ENCODE measurements at places on chromosomes 2 and 18. TPM values are rescaled to one million over a fixed set of nuclear protein-coding genes. Genes with fewer than 3 reads are reported as not detected.

The CFC1 gene
- not detected for total RNA-seq

The TANK gene
- total RNA-seq, result 41.9 TPM

The VIL1 gene
- not detected for total RNA-seq

The HOXD13 gene
- total RNA-seq, result not detected

The C2orf66 gene
- not detected for total RNA-seq

The DNER gene
- total RNA-seq, result under 0.01 TPM

- no peak for DNase-seq
These were observed 56.9 kb downstream of the LPIN2 start for GRCh38 chr18:2956056-2956455.

DNA sequence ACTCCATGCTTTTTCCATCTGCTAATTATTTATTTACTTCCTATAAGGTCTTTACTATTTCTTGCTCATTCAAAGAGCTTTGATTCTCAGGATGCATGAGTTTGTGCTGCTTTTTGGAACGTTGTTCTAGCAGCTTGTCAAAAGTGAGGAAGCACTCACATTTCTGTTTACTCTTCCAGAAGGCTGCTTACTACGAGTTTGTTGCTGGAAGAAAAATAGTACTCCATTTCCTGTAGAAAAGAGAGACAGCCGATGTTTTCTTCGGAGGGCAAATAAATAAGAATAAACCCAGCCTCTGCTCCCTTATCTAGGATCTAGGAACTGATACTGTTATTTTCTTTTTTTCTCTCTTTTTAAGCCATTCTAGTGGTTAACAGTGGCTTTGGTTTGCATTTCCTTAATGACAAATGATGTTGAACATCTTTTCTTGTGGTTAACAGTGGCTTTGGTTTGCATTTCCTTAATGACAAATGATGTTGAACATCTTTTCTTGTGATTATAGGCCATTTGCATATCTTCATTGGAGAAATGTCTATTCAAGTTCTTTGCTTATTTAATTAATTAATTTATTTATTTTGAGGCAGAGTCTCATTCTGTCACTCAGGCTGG, 20.5 kb downstream of the CYP27A1 start:
- no peak for DNase-seq

DNA sequence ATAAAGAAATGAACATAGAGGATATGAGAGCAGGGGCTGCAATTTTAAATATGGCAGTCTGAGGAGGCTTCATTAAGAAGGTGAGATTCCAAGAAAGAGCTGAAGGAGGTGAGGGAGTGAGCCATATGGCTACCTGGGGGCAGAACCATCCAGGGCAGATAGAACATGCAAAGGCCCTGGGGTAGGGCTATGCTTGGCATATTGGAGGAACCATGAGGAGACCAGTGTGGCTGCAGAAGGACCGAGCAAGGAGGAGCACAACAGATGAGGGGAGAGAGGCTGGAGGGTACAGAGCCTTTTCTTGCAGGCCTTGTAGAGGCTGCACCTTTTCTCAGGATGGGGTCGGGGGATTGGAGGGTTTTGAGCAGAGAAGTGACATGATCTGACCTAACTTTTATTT, 69.5 kb upstream of the GATA6 start:
- no peak for DNase-seq

- no peak for DNase-seq
These were observed 52.7 kb upstream of the MAPK4 start for GRCh38 chr18:50507120-50507590.

GRCh38 chr2:152407204-152407721, 72.3 kb downstream of the FMNL2 start:
- peak; percentile 54 for DNase-seq

GRCh38 chr2:103986001-103986400, 867.9 kb upstream of the POU3F3 start:
- no peak for DNase-seq

- peak; percentile 82 for DNase-seq
These were observed 414.3 kb upstream of the HS6ST1 start for GRCh38 chr2:128732976-128733431.

DNA sequence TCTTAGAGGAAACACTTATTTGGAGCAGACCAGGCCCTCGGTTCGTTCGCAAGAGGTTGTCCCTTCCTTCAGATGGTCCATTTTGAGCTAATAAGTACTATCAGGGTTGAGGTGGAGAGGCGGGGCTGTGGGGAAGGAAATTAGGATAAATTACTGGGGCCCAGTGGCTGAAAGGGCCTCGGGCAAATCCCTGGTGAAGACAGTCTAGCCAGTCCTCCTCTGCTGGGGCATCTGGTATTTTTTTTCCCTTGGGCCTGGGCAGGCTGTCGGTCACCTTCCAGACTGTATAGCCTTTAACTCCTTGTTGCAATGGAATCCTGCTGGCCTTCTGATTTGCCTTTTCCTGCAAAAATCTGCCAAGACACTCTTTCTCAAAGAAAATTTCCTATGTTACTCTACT, 1.7 kb upstream of the MYO3B start:
- no peak for DNase-seq

DNA sequence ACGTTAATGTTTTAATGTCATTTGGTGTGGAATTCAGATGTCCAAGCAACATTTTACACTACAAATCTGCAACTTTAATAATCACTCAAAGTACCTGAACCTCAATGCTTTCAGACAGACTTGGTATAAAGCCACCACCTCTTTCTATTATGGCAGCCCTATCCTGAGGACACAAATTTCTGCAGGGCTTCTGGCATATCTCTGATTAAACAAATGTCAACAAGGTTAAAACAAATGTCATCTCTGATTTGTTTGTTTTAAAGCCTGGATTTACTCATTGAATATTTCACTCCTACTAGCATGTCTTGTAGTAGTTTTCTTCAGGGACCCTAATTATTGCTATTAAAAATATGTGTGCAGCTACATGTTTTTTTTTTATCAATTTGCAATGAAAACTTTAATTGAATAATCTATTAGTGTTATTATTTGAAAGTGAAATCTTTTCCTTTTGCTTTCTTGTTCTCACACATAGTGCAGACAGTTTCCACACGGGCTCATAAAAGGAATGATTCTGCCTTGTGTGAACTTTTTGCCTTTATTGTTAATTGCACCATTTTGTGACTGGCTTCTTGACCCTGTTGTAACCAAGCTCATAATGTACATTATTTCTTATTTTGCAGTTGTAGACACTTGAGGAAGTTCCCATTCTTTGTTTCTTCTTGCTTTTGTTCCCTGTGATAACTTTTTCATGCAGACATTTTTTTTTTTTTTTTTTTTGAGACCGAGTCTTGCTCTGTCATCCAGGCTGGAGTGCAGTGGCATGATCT, 30.1 kb downstream of the IL37 start:
- no peak for DNase-seq

DNA sequence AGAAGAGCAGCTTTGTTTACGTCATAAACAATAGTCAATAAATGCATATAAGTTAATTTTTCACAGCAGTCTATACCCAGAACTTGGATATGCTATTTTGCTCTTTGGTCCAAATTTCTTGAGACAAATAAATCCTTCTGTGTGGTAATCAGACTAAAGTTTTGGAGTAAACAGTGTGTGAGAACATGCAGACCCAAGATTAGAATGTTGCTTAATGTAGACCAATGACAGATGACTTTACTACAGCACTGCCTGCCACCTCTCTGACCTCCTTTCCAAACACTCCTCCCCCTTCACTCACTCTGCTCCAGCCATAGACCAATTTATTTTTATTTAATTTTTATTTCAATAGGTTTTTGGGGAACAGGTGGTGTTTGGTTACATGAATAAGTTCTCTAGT, 115.3 kb upstream of the TANK start:
- peak; percentile 25 for DNase-seq

DNA sequence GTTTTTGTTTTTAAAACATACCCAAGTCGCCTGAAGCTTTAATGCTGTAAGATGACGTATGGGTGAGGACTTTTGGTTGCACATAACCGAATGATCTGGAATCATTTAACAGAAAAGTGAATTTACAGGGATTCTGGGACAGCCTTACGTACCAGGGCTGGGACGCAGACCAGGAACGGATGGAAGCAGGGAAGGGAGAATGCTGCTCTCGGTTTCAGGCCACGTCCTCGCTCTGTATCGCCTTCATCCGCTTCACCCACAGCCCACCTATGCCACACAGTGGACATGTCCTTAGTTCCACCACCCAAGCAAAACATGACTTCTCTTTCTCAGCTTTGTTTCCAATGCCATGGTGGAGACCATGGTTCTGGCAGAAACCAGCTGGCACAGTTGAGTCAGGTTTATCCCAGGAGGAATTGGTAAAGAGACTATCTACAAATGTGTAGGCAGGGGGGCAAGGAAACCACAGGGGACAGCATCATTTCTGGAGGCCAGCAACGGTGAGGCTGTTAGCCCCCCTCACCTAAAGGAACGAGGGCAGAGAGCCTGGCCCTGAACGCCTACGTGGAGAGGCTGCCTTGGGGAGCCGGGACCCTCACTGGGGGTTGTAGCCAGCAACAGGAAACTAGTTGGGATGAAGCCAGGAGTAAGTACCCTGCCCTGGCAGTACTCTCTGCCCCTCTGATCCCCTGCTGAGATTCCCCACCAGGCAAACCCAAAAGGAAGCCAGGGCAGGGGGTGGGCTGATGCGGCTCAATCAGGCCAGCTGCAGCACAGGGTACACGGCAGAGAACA, 132.5 kb downstream of the NDUFA10 start:
- no peak for DNase-seq

DNA sequence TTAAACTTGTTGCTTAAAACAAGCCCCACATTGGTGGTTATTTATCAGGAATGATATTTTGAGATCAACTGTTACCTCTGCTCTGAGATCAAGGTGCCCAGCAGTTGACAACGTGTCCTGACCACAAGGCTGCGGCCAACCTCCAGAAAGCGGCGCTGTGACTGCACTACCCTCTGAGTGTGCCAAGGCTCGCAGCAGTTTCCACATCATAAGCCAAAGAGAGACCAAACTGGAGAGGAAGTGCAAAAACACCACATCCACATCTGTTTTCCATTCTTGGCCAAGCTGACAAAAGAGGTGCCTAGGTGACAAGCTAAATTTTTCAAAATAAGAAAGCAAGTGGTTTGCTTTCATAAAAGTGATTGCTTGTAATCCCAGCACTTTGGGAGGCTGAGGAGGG, 410.8 kb upstream of the POU3F3 start:
- DNase-seq, result no peak

DNA sequence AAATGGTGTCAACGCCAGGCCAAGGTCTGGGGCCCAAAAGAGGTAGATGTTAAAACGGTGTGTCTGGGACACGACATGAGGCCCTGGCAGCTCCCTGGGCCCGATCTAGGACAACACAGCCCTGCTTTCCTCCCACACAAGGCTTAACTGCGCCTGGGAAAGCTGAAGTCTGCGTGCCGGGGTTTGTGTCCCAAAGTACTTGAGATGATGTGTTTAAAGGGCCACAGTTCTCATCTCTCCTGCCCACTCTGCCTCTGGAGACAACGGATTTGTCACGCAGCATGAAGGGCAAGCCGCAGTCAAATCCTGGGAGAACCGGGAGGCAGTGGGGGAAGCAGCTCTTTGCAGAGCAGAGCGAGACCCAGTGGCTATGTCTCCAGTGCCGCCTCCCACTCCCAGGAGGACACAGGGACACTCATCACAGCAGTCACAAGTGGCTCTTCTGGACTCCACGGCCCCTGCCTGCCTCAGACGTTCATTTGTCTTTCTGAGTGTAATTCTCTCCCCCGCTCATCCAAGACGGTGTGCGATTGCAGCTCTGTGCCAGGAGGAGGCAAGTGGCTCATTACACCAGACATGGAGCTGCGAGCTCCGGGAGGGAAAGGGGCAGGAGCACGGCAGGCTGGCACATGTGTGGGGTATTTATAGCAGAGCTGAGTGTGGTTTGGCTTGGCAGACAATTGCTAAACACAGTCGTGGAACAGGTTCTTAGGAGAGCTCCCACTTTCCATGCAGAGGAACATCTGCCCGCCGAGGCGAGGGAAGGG, 57.7 kb upstream of the SEMA4C start:
- DNase-seq, result no peak

DNA sequence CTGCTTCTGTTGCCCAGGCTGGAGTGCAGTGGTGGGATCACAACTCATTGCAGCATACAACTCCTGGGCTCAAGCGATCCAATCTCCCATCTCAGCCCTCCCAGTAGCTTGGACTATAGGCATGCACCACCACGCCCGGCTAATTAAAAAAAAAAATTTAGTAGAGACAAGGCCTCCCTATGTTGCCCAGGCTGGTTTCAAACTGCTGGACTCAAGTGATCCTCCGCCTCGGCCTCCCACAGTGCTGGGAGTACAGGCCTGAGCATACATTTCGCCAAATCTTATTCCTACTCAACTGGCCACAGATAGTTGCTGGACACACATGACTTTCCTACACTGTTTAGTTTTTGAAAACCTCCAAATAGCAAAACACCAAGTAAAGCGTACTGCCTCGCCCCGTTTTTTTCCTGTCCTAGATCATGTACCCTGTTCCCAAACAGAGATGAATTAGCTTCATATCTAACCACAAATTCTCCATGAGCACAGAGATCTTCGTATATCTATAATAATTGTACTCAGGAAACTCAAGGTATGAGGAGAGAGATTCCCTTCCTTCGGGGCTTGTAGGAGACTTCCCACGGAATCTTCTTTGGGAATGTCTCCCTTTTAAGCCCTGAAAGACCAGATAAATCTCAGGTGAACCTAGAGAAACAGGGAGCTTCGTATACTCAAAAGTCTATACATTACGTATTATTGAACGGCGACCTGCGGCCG, 598 bp upstream of the C2orf69 start:
- DNase-seq, result no peak

DNA sequence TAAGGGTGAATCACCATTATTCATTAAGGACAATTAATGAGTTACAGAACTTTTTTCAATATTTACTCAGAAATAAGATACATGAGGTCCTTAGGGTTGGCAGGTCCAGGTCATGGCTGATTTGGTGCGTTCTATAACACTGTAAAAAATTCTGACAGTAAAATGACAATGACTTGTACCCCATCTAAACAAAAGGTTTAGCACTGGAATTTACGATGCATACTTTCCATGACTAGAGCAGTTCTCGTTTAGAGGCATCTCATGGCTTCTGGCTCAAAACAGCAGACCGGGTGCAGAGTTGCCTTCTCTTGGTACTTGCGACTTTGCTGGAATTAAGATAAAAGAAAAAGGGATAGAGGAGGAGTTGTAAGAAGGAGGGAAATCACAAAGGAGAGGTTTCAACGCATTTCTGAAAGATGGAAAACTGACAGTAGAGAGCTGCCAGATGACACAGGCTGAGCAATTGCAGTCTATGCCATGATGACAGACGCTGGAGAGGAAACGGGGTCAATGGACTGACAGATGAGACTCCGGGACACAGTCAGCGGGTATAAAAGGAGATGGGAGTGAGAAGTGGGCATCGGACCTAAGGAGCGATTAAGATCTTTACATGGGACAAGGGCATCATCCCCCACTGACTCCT, 4.1 kb upstream of the CYS1 start:
- DNase-seq, result no peak

DNA sequence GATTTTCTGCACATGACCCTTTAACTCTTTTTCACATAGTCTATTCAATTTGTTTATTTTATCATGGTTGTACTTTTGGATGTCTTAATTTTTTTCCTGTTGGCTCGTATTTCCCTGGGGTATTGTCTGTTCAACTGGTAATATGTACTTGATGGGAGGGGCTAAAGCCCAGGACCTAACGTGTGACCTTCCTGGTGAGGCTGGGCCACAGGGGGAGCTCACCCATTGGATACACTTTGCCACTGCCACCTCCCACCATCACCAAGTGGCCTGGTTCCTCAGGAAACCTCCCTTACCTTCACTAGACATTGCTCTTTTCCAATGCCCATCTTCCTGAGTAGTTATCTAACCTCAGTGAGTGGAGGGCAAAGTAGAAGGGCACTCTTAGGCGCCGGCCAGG, 143.9 kb upstream of the LTBP1 start:
- DNase-seq, result no peak

GRCh38 chr2:119005051-119005450, 63.1 kb downstream of the MARCO start:
- DNase-seq, result no peak

GRCh38 chr2:23002234-23002633, 382.7 kb upstream of the KLHL29 start:
- DNase-seq, result no peak

Data from IMR-90 (cell line).